ENCODE measurements at places on chromosomes 6 and 20. TPM values are rescaled to one million over a fixed set of nuclear protein-coding genes. Genes with fewer than 3 reads are reported as not detected.

GRCh38 chr20:1328680-1329330 lies at the start of gene SDCBP2:
SDCBP2 (minus strand) TSS chr20:1329139; CDS start chr20:1320416, 8,723 bp downstream.
- no peak for DNase-seq

- DNase-seq = no peak
Observed at GRCh38 chr6:157841211-157841840, 18.3 kb downstream of the SNX9 start.

DNA sequence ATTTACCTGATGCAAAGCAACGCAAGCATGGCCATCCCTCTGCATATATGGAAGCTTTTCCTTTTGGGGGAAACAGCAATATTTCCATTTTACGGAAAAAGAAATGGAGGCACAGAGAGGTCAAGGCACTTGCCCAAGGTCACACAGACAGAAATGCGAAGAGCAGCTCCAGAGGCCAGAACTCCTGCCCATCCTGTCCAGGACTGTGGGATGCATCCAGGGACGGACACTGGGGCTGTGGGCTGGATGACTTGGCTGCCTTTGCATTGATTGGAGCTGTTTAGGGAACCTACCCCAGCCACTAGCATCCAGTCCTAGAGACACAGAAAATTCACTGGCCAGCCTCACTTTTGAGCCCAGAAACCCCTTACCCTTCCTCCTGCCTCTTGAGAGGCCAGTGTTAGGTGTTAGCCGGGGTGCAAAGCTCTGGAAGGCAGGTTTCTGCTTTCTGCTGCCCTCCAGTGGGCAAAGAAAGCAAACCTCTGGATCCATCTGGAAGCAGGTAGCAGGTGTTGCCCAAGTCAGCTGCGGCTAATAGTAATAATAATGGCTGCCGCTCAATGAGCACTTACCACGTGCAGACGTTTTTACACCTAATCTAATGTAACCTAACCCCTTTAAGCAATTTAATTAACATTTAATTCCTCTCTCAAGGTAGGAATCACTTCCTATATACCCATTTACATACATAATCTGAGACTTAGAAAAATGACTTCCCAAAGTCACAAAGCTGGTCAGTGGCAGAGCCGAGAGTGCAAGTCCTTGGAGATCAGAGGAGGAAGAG lies 31.7 kb upstream of the CCN5 start:
- DNase-seq = no peak

DNA sequence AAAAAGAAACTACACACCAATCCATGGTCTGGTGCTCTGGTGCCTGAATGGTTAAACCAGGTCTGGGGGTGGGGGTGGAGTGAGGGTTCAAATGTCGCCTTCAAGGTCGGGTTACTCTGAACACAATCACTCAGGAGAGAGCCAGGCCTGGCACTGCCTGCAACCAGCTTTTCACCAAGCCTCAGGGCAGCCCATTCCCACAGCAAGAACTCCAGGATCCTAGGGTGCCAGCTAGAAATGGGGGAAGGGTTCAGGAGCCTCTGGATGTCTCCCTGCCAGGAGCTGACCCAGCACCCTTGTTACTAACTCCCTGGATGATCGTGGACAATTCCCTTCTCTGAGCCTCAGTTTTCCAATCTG lies 6.7 kb downstream of the SDC4 start:
- DNase-seq = no peak

GRCh38 chr6:147173675-147174308 lies 30.4 kb upstream of the STXBP5 start:
- DNase-seq = no peak

GRCh38 chr6:37492236-37492972 lies 7.3 kb downstream of the CCDC167 start:
- DNase-seq = no peak

DNA sequence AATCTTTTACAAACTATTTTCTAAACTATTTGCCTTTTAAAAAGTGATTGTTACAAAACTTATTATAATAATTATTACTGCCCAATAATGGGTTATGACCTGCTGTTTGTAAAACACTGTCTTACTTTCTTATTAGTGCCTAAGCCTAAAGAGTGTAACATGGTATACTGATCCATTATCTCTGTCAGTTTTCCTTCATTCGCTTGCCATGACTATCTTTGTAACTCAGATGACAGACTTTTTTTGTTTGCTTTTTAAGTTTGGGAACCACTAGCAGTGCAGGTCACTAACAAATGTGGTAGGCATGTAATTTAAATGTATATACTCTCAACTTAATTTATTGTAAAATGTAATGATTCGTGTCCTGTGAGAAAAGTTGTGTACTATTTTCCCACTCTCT lies 9.9 kb upstream of the TFB1M start:
- no peak for DNase-seq

DNA sequence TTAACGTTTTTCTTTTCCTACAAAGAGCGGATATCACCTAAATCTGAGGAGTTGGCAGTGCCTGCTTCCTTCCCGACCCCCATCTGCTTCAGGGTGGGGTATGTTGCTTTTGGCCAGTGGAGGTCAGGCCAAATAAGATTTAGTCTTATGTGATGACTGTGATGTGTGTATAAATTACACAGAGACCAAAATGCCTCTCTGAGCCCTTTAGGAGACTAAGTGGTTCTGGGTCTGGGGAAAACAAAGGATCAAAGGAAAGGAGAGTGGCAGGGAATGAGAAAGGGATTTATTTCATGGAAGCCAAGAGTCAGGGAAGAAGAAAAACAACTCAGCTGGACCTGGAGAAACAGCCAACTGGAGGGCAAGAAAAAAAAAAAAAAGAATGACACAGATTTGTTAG lies 39.1 kb upstream of the TBC1D7 start:
- no peak for DNase-seq

DNA sequence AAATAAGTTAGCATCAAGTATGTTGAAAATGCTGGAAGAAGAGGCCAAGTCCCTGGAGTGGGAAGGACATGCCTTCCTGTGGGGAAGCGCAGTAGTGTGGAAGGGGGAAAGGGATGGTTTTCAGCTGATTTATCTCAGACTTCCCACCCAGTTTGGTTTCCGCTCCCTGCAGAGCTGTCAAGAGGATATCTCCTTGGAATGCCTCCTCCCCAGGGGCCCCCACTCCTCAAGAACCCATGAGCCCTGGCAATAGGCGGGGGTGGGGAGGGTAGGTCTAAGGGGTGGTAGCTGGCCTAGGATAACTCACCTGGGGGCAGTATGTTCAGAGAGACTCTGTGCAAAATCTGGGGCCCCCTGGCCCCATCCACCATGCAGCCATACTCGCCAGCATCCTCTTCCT lies 696 bp downstream of the TREML1 start:
- DNase-seq = no peak

- DNase-seq = no peak
Observed at GRCh38 chr6:85866370-85866730, 223.7 kb upstream of the SYNCRIP start.

DNA sequence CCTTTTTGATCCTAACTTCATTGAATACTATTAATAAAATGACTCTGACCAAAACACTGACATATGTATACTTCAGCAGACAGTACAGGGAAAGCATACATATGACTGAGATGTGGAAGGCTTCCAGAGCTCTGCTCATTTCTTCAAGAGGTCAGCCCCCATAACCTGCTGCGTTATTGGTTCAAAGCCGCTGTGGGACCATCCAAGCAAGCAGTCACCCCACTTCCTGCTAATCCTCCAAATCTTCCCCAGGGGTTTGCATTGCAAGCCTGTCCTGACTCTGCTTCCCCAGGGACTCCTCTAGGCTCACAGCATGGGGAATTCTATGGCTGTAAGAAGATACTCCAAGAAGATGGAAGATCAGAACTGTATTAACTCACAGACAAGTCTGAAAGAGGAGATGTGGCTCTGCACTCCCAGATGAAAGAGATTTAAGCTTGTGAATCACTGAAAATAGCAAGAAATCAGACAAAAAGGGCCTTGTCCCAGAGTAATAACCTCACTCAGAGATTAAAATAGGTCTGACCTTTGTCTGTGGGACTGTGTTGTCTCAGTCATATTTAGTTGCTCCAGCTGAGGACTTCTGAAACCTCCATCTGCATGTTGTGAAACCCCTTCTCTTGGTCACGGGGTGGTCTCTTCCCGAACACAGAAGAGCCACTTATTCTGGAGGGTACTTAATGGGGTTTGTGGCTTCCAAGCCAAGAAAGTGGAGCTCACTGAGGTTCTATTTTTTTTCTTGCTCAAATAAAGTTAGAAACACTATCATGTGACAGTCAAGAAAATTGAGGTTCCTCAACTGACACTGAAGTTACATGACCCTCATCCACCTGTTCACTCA lies 101.5 kb upstream of the MARCKS start:
- DNase-seq = no peak

- no peak for DNase-seq
Observed at GRCh38 chr20:46188866-46189541, 70.9 kb downstream of the CD40 start.

DNA sequence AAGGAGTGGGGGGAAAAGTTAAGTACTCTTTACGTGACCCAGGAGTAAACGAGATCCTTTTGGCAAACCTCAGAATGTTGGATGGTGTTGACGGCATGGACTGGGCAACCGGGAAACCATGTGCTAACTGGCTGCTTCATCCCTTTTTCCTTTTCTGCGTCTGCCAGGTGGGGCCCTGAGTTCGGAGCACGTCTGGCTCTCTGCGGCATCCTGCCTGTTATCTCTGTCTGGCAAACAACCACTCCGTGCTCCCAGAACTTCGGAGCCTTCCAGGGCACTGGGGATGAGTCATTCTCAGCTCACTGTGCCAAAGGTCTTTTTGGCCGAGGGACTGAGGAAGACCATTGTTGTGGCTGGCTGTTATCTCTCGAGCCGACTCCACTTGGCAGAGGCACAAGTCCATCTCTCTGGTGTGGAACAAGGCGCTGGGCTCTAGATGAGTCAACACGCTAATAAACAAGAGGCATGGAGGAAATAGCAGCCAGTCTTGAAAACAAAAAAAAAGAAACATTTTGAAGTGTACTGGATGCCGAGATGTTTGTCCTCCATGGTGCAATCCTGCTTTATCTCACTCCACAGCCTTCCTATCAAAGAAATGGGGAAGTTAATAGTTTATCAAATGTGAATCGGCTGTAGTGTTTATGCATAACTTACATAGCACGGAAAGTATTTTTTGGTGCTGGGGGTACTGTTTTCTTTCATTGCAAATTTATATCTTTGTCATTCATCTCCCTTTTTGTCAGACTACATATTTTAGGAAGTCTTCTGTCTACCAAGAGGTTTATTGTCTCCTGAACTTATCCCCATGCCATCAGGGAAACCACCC lies 64.6 kb upstream of the TXNDC5 start:
- peak; percentile 97 for DNase-seq

GRCh38 chr6:5208057-5208456 lies 52.7 kb downstream of the LYRM4 start:
- DNase-seq = no peak

DNA sequence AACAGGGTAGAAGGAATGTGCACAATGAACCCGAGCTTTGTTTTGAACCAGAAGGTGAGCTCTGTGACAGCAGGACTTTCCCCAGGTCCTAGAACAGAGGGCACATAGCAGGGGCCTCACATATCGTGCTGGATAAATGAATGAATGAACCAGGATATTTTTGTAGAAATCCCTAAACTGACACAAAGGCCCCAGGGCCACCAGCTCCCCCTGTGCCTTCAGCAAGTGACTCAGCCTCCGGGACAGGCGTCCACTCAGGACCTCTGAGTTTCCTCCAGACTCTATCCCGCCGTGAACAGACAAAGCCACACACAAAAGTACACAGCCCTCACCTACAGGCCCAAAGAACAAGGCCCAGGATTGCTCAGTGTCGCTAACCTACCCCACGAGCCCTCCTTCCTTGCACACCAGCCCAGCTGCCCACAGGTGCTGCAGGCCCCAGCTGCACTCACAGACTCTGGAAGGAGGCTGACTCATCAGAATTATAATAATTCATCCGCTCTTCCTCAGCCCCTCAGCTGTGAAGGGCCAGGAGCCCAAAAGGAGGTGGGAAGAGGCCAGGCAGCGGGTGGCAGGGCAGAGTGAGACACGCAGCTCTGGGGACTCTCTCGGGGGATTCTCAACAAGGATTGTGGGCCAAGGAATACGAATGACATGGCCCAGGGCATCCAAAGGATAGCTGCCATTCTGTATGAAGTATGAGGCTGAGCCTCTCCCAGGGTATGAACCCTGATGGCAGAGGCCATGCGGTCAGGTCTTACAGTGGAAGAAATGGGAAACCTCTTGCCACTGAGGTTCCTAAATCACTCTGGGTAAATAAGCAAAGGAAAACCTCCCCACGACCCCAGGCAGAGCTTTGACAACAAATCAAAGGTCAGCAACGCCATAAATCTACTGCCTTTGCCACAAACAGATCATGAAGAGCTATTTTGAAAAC lies 40.9 kb downstream of the SUMO4 start:
- DNase-seq = no peak

DNA sequence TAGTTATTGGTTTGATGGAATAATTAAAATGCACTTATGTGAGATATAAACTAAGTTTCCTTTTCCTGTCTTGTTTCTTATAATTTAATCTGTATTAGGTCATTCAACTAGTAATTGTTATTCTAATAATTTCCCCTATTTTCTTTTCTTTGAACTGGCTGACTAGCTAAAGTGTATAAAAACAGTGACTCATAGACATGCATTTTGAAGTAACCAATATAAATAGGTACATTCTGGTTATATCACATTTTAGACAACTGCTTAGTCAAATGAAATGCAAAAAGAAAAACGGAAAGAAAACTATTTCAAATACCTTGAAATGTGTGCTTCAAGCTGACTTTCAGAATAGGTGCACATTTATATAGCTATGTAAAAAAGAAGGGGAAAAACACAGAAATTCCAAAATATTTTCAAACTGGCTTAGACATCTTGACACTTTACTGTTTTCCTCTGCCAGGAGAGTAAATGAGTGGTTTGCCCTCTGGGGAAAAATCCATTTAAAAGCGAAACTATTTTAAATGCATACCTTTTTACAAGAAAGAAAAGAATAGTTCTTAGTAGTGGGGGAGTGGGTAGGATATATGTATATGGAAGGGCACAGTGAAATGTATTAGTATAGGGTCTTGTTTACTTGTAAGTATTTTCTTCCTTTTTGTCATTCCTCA lies 28.3 kb downstream of the KCNQ5 start:
- no peak for DNase-seq

- DNase-seq = no peak
Observed at GRCh38 chr6:46000905-46001304, 14.8 kb downstream of the CLIC5 start.

DNA sequence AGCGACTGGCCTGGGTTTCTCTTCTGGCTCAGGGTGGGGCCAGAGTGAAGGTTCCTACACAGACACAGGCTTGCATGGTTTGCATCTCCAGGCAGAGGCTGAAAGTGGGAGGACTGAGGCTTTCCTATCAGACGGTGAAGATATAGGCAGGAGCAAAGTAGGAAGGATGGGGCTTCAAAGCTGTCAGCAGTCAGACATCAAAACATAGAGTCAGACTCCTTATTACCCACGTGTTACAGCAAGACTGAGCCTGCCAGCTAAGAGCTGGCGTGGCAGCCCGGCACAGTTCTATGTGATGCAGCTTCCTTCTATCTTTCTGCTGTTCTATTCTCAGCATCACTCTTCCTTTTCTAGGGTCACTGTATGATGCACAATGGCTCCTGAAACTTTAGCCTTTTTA lies 445.1 kb downstream of the DOK5 start:
- no peak for DNase-seq

Gene STX11
- 21.1 TPM for total RNA-seq

Gene CALHM4
- total RNA-seq = 0.13 TPM

Gene C6orf132
- under 0.01 TPM for total RNA-seq

Gene WFDC10B
- not detected for total RNA-seq

Gene ID1
- 901 TPM for total RNA-seq

Gene SAMD3
- not detected for total RNA-seq
